ENCODE measurements at places on chromosomes 5 and 9.

GRCh38 chr9:33233626-33234342 lies 6.2 kb upstream of the SPINK4 start:
- DNase-seq: no peak

DNA sequence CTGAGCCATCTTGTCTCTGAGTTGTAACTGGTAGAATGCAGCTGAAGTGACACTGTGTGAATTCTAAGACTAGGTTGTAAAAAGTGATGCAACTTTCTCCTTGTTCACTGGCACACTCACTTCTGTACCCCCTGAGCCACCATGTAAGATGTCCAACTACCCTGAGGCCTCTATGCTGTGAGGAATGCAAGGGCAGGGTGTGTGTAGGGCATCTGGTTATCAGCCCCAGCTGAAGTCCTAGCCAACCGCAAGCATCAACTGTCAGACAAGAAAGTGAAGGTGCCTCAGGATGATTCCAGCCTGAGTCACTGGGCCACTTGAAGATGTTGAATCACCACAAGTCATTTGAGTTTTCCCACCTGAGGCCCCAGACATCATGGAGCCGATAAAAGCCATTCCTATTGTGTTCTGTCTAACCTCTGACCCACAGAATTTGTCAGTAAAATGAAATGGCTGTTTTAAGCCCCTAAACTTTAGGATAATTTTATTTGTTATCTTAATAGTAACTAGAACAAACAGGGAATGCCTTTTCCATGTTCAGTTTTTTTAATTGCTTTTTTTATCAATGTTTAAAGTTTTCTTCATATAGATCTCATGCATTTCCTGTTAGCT lies 18.7 kb upstream of the RHOBTB3 start:
- no peak for DNase-seq

DNA sequence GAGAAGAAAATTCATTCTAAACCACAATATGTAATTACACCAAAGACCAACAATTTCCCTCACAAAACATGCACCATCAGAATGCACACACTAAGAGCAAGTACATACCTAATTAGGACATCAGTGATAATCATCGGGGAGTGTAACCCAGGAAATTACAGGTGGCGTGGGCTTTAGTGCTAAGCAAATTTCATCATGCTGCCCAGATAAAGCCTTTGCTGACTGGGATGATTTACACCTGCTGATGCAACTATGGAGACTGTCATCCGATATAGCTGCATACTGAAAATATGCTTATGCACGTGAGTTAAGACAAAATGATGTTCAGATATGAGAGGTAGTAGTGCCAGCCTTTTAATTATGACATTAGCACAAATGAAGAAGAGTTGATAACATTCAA lies 123.2 kb downstream of the DCP2 start:
- DNase-seq: no peak

GRCh38 chr5:38059876-38060275 lies 198.5 kb upstream of the EGFLAM start:
- no peak for DNase-seq

DNA sequence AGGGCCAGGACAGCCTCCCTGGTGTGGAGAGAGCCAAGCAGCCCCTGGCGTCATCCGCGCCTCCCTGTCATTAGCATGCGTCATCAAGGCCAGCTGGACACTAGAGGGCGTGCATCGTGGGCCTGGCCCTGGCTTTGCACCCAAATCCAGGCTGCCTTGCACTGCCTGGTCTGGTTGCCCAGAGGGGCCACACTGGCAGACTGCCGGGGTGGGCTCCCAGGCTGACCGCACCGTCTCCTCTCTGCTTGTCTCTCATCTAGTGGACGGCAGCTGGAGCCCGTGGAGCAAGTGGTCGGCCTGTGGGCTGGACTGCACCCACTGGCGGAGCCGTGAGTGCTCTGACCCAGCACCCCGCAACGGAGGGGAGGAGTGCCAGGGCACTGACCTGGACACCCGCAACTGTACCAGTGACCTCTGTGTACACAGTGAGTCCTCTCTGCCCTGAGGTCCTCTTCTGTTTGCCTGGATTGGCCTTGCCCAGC lies 29.0 kb downstream of the HK3 start:
- no peak for DNase-seq

DNA sequence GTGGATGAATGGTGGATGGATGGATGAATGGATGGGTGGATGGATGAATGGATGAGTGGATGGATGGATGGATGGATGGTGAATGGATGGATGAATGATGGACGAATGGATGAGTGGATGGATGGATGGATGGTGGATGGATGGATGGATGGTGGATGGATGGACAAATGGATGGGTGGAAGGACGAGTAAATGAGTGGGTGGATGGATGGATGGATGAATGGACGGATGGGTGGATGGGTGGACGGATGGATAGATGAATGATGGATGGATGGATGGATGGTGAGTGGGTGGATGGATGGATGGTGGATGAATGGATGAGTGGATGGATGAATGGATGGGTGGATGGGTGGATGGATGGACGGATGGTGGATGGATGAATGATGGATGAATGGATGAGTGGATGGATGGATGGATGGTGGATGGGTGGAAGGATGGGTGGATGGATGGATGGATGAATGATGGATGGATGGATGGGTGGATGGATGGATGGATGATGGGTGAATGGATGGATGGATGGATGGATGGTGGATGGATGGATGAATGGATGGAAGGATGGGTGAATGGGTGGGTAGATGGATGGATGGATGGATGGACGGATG lies 58.6 kb downstream of the VAV2 start:
- no peak for DNase-seq

GRCh38 chr9:68998385-68998784 lies 15.5 kb downstream of the PRKACG start:
- DNase-seq: no peak

GRCh38 chr9:129910628-129911567 lies 75.6 kb downstream of the USP20 start:
- no peak for DNase-seq

DNA sequence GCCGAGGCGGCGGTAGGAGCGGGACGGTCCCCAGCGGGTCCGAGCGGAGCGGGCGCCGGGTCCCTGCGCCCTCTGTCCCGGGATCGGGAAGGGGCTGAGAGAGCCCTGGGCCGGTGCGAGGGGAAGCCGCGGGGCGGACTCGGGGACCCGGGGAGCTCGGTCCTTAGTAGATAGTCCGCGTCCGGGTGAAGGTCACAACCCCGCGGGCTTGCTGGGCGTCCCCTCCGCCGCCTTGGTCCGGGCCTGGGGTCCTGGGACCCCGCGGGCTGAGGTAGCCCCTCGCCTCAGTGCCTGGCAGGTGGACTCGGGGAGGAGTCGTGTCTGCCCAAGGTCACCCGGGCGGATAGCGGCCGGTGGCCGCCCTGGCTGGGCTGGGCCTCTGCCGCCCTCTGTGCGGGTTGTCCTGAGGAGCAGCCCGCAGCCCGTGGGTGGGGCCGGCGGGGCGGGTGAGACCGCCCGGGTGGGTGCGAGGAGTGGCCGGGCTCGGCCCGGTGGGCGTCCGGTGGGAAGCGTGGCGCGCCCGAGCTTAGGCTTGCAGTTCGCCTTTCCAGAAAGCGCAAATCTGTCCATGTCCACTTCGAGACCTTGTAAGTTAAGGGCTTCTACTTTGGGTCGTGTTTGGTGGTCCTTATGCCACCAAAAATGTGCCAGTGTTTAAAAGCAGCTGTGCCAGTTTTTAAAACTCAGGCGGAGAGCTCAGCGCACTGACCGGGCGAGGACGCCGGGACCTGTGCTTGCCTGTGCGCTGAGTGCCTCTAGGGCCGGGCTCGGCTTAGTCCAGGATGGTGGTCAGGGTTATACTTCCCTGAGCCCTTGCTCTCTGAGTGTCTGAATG lies 554 bp downstream of the SDHA start:
- peak; percentile 36 for DNase-seq

- DNase-seq: no peak
Measured at GRCh38 chr5:25850581-25850980, 1187.8 kb downstream of the CDH9 start.

GRCh38 chr9:136372561-136373299 lies 739 bp downstream of the CARD9 start:
- DNase-seq: no peak

- DNase-seq: no peak
Measured at GRCh38 chr5:123559434-123559775, 47.4 kb downstream of the CSNK1G3 start.
